ENCODE measurements at places on chromosomes 12 and 14.

DNA sequence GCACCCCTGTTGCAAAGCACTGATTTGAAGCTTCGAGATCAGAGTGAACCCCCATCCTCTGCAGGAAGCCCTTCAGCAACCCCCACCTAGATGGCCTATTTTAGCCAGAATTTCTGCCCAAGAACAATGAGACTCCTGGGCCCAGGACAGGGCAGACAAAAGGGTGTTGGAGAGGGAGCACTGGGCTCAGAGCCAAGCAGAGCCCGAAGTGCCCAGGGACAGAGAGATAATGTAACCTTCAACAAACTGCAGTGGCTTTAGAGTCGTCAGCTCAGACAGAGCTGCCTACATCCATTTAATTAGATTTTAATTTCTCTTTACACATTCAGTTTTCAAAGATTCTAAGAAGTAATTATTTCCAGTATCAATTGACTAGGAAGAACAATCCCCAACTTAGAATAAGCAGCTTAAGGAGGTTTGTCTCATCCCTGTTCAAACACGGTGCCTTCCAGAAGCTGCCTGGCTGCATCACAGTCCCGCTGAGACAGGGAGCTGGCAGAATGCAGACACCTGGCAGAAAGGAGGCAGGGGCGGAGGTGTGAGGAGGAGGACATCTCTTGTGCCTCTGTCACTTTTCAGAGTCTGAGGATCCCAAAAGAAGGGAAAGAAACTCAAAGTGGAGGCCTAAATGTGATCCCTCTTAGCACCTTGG, 504.9 kb upstream of the CCDC196 start:
- no peak for DNase-seq

DNA sequence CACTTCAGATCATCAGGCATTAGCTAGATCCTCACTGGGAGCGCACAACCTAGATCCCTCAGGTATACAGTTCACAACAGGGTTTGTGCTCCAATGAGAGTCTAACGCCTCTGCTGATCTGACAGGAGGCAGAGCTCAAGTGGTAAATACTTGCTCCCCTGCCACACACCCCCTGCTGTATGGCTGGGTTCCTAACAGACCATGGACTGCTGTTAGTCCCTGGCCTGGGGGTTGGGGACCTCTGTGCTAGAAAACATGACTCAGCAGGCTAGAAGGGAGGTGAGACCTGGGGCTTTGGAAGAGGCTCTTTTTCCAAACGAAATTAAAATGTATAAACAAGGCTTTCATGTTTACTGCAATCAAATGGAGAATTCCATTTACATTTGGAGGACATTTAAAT, 691.1 kb downstream of the FLRT2 start:
- DNase-seq, result peak; percentile 6

DNA sequence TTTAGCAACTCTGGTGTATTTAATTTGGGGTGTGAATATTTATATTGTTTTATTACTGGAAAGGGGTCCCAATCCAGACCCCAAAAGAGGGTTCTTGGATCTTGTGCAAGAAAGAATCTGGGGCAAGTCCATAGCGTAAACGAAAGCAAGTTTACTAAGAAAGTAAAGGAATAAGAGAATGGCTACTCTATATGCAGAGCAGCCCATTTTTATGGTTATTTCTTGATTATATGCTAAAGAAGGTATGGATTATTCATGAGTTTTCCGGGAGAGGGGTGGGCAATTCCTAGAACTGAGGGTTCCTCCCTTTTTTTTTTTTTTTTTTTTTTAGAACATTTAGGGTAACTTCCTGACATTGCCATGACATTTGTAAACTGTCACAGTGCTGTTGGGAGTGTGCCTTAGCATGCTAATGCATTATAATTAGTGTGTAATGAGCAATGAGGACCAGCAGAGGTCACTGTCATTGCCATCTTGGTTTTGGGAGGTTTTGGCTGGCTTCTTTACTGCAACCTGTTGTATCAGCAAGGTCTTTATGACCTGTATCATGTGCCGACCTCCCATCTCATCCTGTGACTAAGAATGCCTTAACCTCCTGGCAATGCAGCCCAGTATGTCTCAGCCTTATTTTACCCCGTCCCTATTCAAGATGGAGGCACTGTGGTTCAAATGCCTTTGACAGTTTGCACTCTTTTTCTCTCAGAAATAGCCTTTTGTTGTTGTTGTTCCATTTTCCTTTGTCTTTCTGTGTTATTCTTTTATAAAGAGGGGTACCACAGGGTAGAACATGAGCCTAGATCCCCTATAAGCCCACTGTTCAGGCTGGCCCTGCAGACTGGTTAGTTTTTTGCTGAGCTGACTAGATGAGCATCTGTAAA, 75.5 kb upstream of the DCD start:
- DNase-seq, result no peak

DNA sequence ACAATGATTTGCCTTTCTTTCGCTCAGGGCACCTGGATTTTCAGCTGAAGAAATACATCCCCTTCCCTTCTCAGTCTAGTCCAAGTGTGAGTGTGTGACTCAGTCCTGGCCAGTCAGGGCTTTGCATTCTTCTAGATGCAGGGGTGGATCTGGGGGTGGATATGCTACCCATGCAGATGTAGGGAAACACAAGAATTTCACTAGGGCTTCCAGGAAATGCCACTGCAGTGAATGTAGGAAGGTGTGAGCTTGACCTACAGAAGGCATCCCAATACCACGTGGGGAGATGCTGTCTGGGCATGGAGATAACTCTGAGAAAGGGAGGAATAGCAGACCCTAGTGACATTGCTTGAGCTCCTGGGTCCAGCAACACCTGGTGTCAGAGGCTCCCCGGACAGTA, 404.2 kb downstream of the GLT1D1 start:
- DNase-seq, result no peak

DNA sequence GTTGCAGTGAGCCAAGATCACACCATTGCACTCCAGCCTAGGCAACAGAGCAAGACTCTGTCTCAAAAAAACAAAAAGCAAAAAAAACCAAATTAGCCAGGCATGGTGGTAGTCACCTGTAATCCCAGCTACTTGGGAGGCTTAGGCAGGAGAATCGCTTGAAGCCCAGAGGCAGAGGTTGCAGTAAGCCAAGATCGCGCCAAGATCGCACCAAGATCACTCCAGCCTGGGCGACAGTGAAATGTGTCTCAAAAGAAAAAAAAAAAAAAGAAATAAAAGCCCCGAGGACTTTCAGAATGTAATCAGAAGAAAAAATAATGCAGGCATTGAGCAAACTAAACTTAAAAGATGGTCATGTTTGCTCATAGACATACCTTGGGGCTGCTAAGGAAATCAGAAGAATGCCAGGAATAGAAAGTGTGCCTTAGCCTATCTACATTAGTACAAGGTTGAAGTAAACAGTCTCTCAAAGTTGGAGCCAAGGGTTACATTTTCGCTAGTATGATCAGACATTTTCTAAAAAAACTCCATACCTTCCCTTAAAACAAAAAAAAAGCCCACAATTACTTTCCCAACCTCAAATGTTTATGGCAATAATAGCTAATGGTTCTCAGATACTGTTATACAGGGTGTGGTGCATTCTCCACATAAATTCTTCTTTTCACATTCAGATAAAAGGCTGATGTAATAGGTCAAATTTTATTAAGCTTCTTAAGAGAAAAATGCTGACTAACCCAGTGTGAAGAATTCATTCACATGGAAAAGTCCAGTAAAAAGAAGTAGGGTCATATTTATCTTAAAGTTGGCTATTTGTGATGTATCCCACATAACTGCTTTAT, 15.8 kb downstream of the DTD2 start:
- DNase-seq, result no peak

GRCh38 chr12:2794191-2794735, 507 bp upstream of the FKBP4 start:
- peak; percentile 39 for DNase-seq

GRCh38 chr12:120116792-120117651, 469 bp upstream of the RAB35 start:
- DNase-seq, result peak; percentile 90

Data from NCI-H510A (cell line).